ENCODE measurements at places on chromosomes 3 and 15. TPM values are rescaled to one million over a fixed set of nuclear protein-coding genes. Genes with fewer than 3 reads are reported as not detected.

GRCh38 chr3:33035596-33035995 lies 61.4 kb downstream of the GLB1 start:
- H3K4me1 ChIP-seq, result no peaks in the 10 kb centered on the region
- H3K36me3 ChIP-seq, result no peaks in the 10 kb centered on the region
- no peaks in the 10 kb centered on the region for H3K27me3 ChIP-seq
- no peak overlapping the region for H3K27ac ChIP-seq
- no peak overlapping the region for H3K4me3 ChIP-seq
- no peak for DNase-seq

- DNase-seq, result no peak
- no peak overlapping the region for H3K27ac ChIP-seq
- no peaks in the 10 kb centered on the region for H3K36me3 ChIP-seq
- H3K4me1 ChIP-seq, result no peaks in the 10 kb centered on the region
- no peak overlapping the region for H3K4me3 ChIP-seq
These were observed 24.2 kb downstream of the HDAC11 start for GRCh38 chr3:13504161-13504831.

- H3K27me3 ChIP-seq, result no peaks in the 10 kb centered on the region
- no peak for DNase-seq
- H3K4me1 ChIP-seq, result no peaks in the 10 kb centered on the region
- no peak overlapping the region for H3K27ac ChIP-seq
- H3K4me3 ChIP-seq, result no peak overlapping the region
These were observed 24.8 kb downstream of the IL20RB start for GRCh38 chr3:136982520-136983138.

- H3K4me3 ChIP-seq, result no peak overlapping the region
- H3K27me3 ChIP-seq, result no peaks in the 10 kb centered on the region
- H3K4me1 ChIP-seq, result no peaks in the 10 kb centered on the region
- no peak for DNase-seq
- no peak overlapping the region for H3K27ac ChIP-seq
These were observed 33.3 kb downstream of the TM4SF18 start for GRCh38 chr3:149299938-149300801.

- H3K27me3 ChIP-seq, result no peaks in the 10 kb centered on the region
- peaks cover 1% of the 10 kb centered on the region for H3K4me1 ChIP-seq
- DNase-seq, result no peak
- H3K4me3 ChIP-seq, result no peak overlapping the region
These were observed 62.7 kb upstream of the CCR4 start for GRCh38 chr3:32888739-32889138.

DNA sequence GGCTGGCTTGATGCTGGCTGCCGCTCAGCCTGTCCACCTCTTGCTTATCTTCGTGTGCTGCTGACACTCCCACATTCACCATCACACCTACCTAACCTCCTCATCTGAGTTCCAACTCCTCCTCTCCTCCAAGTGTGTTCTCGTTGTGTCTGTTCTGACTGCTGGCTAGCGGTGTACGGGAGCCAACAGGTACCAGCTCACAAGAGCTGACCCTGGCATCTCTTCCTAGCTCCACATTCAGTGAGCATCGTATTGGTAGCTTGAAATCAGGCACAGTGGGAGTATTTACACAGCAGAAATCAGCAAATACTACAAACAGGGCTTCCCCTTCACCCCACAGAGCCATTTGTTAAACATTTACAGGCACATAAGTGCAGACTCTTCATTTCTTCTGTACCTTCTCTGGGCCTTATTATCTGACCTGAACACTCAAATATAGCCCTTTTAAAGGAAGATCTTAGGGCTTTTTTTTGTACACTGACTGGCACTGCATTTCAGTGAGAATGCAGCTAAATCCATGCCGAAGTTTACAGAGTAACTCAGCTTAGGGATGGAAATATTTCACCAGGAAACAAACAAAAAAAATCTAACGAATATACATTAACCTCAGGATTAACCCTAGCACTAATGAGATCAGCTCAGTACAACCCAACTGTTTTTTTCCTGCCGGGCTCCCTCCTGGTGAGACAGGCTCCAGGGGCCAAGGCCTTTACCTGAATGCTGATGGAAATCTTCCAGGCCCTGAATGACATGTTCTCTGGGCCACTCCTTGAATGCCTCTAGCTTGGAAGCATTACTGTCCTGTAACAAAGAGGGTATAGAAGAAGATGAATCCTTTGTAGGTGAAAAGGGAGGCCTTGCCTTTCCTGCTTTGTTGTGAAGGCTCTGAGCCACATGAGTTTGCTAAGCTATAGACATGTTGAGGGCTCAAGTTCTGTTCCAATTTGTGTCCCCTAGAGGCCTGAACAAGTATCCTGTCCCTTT lies 150.5 kb upstream of the LPP start:
- no peak overlapping the region for H3K4me3 ChIP-seq
- DNase-seq, result no peak
- H3K27ac ChIP-seq, result no peak overlapping the region
- H3K36me3 ChIP-seq, result no peaks in the 10 kb centered on the region
- no peaks in the 10 kb centered on the region for H3K27me3 ChIP-seq

- no peak overlapping the region for H3K4me3 ChIP-seq
- no peak overlapping the region for H3K27ac ChIP-seq
- peaks cover 12% of the 10 kb centered on the region for H3K27me3 ChIP-seq
- DNase-seq, result no peak
- no peaks in the 10 kb centered on the region for H3K36me3 ChIP-seq
These were observed 36.5 kb downstream of the ALS2CL start for GRCh38 chr3:46656778-46657556.

GRCh38 chr15:86382341-86382740 lies 302.7 kb downstream of the AGBL1 start:
- no peak overlapping the region for H3K27ac ChIP-seq
- DNase-seq, result no peak
- H3K4me3 ChIP-seq, result no peak overlapping the region
- no peaks in the 10 kb centered on the region for H3K36me3 ChIP-seq

- H3K27ac ChIP-seq, result no peak overlapping the region
- H3K27me3 ChIP-seq, result no peaks in the 10 kb centered on the region
- H3K4me1 ChIP-seq, result peaks cover 37% of the 10 kb centered on the region
- no peak for DNase-seq
- H3K4me3 ChIP-seq, result peak overlapping the region; percentile 60
These were observed 1.1 kb upstream of the PLXND1 start for GRCh38 chr3:129607391-129608068.

DNA sequence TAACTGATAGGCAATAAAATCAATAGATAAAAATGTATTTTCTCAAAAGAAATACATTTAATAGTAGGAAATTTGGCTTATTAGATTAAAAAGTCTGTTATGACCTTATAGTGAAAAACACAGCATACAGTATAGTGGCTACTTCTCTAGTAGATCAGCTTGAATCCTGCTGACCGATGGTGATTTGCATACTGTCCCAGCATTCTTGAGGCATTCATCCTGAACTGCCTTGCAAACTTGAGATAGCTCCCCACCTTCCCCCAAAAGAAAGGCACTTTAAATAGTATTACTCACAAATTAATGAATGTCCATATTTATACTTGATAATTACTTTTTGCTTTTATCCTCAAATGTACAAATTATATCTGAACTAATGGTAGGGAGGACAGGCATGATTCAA lies 6.7 kb downstream of the CHMP2B start:
- H3K27me3 ChIP-seq, result no peaks in the 10 kb centered on the region
- H3K27ac ChIP-seq, result no peak overlapping the region
- H3K4me1 ChIP-seq, result no peaks in the 10 kb centered on the region
- peaks cover 5% of the 10 kb centered on the region for H3K36me3 ChIP-seq

DNA sequence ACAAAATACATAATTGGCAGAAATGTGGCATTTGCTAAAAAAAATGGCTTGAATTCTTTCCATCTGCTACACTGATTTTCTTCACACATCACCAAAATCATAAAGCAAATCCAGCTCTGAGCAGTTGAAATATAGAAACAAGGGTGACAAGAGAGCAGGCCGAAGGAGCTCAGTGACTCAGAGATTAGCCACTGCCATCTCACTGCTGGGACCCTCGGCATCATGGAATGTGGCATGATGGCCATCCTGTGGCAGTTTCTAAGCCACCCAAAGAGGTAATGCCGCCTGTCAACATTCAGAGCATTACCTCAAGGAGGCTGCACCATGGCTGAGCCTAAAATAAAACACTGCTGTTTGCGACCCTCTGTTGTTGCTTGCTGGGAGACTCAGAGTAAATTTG lies 80.5 kb upstream of the OSBPL11 start:
- peaks cover 8% of the 10 kb centered on the region for H3K27me3 ChIP-seq
- H3K4me1 ChIP-seq, result no peaks in the 10 kb centered on the region
- no peak overlapping the region for H3K27ac ChIP-seq
- no peak for DNase-seq
- H3K36me3 ChIP-seq, result no peaks in the 10 kb centered on the region

DNA sequence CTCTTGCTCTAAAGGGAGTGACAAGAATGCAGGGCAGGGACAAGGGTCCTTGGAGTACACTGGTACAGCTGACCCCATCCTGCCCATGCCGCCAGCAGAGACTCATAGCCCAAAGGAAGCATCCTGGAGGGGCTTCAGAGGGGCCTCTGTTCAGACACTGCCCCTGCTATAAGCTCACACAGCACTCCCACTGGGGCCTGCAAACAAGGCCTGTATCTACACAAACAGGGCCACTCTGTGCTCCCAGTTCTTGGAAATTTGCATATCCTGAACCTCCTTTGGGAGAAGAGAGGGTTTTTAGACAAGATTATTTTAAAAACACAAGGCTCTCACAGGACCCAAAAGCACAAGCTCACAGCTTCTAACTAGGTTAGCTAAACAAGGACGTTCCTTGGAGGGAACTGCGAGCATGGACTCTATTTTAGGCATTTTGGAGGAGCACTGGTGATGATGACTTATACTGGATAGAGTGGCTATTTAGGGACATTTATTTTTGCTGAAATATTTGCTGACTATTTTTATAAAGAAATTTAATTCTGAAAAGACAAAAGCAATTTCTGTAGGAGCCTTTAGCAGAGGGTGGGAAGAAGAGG lies 16.4 kb upstream of the ANKRD34C start:
- DNase-seq, result no peak

DNA sequence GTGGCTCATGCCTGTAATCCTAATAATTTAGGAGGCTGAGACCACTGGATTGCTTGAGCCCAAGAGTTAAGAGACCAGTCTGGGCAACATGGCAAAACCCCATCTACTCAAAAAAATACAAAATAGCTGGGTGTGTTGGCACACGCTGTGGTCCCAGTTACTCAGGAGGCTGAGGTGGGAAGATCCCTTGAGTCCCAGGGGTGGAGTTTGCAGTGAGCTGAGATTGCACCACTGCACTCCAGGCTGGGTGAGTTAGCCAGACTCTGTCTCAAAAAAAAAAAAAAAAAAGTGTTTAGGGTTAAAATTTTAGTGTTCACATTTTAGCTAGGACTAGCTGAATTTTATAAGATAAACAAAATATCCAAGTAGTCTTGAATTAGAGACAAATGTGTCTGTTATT lies 1340.1 kb upstream of the EPHA6 start:
- H3K36me3 ChIP-seq, result no peaks in the 10 kb centered on the region
- H3K27ac ChIP-seq, result no peak overlapping the region
- H3K27me3 ChIP-seq, result no peaks in the 10 kb centered on the region

- H3K36me3 ChIP-seq, result no peaks in the 10 kb centered on the region
- no peak overlapping the region for H3K4me3 ChIP-seq
- H3K27me3 ChIP-seq, result no peaks in the 10 kb centered on the region
These were observed 26.5 kb downstream of the NANOGP8 start for GRCh38 chr15:35058534-35059054.

DNA sequence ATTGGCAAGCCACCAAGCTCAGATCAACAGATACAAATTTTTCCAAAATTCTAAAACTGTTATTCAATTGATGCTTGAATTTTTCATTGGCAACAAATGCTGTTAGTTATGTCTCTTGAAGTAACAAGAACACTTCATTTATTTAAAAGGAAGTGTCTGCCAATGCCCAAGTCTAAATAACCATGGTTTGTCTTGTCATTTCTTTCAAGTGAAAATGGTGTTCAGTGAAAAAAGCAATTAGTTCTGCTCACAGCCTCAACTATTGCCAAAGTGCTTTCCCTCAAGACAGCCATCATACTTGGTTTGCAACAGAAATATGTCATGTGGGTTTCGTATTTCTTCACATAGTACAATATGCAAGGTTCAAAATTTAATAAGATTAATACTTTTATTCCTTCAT lies 312.6 kb upstream of the LMCD1 start:
- no peak overlapping the region for H3K27ac ChIP-seq
- no peaks in the 10 kb centered on the region for H3K36me3 ChIP-seq
- H3K27me3 ChIP-seq, result no peaks in the 10 kb centered on the region
- no peak overlapping the region for H3K4me3 ChIP-seq
- H3K4me1 ChIP-seq, result no peaks in the 10 kb centered on the region

GRCh38 chr3:9769426-9770275 lies at the start of gene CAMK1:
Gene CAMK1, minus strand, starts transcription at chr3:9769947. Its CDS starts 2,198 bp downstream, at chr3:9767749.
- peak; percentile 38 for DNase-seq
- H3K4me1 ChIP-seq, result peaks cover 19% of the 10 kb centered on the region
- H3K27ac ChIP-seq, result no peak within 1 kb of the TSS

GRCh38 chr15:100866386-100867330 lies 13.0 kb upstream of the ALDH1A3 start:
- H3K4me3 ChIP-seq, result no peak overlapping the region
- no peak for DNase-seq
- peaks cover 18% of the 10 kb centered on the region for H3K27me3 ChIP-seq
- no peak overlapping the region for H3K27ac ChIP-seq

DNA sequence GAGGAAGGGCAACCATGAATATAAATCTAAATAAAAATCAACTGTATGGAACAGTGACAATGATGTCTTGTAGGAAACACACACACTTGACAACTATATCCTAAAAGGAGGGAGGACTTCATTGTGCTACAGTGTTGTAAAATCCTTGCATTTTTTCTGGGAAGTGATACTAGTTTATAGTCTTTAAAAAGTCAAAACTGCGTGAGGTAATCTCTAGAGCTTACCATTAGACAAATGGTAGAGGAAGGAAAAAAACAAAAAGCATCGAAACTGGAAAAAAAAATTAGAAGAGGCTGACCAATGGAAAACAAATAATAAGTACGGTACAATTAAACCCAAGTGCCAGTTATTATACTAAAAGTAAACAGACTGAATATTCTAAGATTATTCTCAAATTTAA lies 38.7 kb downstream of the CHSY1 start:
- H3K4me3 ChIP-seq, result no peak overlapping the region
- no peaks in the 10 kb centered on the region for H3K27me3 ChIP-seq

- H3K4me1 ChIP-seq, result peaks cover 6% of the 10 kb centered on the region
- H3K4me3 ChIP-seq, result peak overlapping the region; percentile 81
- no peaks in the 10 kb centered on the region for H3K27me3 ChIP-seq
- peak overlapping the region; percentile 84 for H3K27ac ChIP-seq
- no peaks in the 10 kb centered on the region for H3K36me3 ChIP-seq
These were observed 1.1 kb upstream of the PIK3CA start for GRCh38 chr3:179146911-179147513.

- H3K36me3 ChIP-seq, result no peaks in the 10 kb centered on the region
- no peaks in the 10 kb centered on the region for H3K4me1 ChIP-seq
- no peak for DNase-seq
- no peak overlapping the region for H3K4me3 ChIP-seq
These were observed 5.6 kb upstream of the ATP8B4 start for GRCh38 chr15:50124631-50125030.

Gene SPINT1
- total RNA-seq, result 6.6 TPM

Gene UROC1
- not detected for total RNA-seq

Gene CD276
- total RNA-seq, result 0.76 TPM

Gene DCLK3
- total RNA-seq, result not detected

Gene NAA50
- 64.7 TPM for total RNA-seq

Gene OIP5
- total RNA-seq, result not detected

Gene POLQ
- total RNA-seq, result 0.23 TPM

Gene ADCY5
- 0.23 TPM for total RNA-seq

Gene NR2E3
- total RNA-seq, result not detected
